ENCODE measurements at places on chromosomes 6 and 20. TPM values are rescaled to one million over a fixed set of nuclear protein-coding genes. Genes with fewer than 3 reads are reported as not detected.

Gene OLIG3
- not detected for total RNA-seq

GRCh38 chr6:165735065-165735464 lies 72.0 kb upstream of the PDE10A start:
- DNase-seq: no peak

DNA sequence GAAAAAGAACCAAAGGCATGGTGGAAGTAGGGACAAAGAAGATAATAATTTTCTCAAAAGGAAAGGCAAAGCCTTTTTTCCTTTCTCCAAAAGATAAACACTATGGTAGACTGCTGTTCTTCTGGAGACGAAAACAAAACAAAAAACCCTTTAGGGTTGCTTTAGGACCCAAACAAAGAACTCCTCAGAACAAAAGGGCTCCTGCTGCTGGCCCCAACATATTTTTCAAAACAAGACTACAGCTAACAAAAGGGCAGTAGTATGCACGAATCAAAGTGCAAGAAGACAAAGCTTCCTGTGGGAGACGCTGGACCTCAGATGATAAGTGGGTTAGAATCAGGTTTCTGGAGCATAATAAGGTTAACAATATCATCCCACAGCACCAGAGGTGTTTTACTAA lies 15.8 kb downstream of the NCOA5 start:
- no peak for DNase-seq

GRCh38 chr6:44614396-44614795 lies 226.9 kb downstream of the CDC5L start:
- no peak for DNase-seq

DNA sequence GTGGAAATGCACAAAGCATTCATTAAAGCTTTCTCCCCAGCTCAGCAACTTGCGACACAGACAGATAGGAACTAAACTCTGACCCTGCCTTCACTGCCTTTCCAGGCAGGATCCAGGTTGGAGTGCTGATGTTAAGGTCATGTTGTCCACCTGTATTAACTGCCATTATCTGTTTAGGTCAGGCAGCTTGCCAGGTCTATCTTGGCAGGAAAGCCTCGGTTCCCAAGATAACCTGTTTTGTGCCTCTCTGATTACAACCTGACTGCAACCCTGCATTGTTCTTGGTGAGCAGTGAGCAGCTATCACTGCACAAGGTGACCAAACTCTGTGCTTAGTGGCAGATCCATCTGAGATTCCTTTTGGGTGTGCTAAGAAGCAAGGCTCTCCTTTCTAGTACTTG lies 23.2 kb upstream of the ELOVL2 start:
- DNase-seq: no peak

GRCh38 chr6:114218437-114219340 lies 124.1 kb downstream of the HS3ST5 start:
- DNase-seq: no peak
